ENCODE measurements at places on chromosomes 4 and X. TPM values are rescaled to one million over a fixed set of nuclear protein-coding genes. Genes with fewer than 3 reads are reported as not detected.

DNA sequence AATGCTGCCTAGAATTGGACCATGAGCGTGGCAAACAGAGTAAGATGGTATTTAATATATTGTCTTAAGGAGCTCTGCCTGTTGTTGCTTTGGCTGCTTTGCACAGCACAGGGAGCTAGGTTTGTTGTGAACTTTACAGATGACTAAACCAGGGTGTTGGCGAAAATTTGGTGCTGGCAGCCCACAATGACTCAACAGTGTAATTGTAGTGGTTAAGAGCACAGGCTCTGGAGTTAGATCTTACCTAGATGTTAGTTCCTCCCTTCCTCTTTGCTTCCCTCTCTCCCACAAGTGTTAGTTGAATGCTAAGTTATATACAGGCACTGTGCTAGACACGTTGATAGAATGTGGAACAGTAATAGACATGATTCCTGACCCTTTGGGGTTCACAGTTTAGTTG is 128.9 kb upstream of the TRPC5 start:
- no peak for DNase-seq

GRCh38 chrX:63506320-63506719 is 155.2 kb upstream of the SPIN4 start:
- peak; percentile 16 for DNase-seq

DNA sequence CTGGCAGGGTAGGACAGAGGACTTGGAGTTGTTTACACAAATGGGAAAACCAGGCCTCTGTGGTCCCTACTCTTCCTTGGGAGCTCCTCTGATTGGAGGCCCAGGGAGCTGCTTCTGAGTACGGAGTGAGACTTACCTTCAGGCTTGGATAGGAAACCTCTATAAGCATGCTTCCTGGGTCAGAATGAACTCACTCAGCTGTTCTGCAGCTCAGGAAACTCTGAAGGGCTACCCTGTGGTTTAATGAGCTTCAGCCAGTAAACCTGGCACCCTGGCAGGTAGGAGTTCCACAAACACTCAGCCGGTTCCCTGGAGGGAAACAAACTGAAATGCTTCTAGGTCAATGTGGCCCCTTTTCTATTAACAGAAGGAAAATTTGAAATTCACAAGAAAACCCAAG is 51.0 kb upstream of the TFDP3 start:
- DNase-seq, result no peak

GRCh38 chrX:131745942-131746489 is 202.1 kb downstream of the OR13H1 start:
- DNase-seq, result no peak

DNA sequence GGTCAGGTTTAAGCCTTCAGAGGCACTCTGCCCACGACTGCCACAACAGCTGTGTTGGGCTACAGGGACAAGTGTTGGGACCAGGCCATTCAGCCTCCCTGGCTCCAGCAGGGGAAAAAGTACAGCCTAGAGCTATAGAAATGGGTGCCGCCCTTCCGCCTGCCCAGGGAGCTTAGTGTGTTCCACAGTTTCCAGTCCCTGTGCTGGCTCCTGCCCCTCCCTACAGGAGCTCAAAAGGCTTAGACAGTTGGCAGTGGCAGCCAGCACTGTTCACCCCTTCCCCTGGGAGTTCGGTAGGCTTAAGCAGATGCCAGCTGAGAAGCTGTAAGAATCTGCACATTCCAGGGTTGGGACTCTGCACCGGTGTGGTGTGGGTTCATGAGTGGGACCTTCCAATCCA is 408.2 kb upstream of the INTU start:
- DNase-seq, result no peak

DNA sequence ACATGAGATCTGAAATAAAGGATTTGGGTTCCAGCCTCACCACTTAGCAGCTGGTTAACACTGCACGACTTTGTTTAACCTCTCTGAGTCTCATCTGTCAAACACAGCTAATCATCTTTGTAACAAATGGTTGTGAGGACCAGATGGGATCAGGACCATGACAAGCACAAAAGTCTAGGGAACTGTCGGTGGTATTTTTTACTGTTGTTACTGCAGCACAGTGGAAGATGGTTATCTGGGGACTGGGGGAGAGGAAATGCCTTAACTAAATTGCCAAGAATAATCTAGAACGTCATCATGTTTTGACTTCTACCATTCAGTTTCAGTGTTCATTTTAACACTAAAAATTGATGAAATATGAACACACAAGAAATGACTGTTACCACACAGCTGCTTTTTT is 99.5 kb downstream of the ADGRA3 start:
- no peak for DNase-seq

DNA sequence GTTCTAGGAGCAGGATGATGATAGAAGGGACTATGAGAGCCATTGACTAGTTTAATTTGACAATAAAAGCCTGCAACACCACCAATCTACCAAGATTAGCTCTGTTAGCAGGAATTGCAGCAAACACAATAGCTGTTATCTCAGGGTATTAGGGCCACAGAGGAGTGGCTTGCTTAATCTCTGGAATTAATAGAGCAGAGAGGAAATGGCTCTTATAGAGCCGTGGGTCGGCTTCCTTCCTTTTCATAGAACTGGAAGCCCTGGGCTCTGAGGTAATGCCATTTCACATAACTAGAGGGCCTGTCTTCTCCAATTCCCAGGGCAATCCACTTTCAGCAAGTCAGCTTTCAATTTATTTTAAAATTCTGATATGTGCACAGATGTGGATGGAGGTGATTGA is 83.0 kb downstream of the MAMLD1 start:
- no peak for DNase-seq

DNA sequence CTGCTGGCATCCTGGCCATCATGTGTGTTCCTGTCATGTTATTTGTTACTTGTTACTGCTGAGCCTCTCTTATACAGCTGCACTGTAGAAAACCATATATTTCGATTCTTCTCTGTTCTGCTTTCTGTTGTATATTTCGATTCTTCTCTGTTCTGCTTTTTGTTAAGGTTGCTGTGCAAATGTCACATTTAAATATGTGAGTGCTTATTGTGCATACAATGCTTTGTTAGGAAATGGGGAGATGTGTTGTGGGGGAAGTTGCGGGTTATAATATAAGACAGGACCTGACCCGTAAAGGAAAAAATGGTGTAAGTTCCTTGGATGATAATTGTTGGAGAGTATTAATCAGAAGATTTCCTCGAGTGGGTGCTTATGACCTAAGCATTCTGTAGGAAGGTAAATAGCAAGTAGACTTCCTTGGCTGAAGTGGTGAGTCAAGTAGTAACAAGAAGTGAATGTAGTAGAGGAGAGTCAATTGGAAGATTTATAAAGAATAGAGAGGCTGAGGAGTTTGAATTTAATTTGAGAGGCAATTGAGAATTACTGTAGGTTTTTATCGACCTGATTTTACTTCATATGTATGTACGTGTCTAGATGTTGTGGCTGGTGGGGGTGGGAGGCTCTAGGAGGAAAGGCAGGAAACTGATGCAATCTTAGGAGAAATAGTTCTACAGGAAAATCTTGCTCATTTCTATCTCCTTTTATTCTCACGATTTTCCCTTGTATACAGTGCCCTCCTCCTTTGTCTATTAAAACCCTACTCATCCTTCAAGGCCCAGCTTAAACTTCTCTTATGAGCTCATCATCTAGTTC is 8.5 kb downstream of the OGT start:
- no peak for DNase-seq

GRCh38 chr4:95984081-95984480 is 144.2 kb downstream of the PDHA2 start:
- DNase-seq, result no peak

The STPG2 gene
- total RNA-seq, result not detected

GRCh38 chr4:109276482-109277095 is 25.9 kb downstream of the COL25A1 start:
- DNase-seq, result no peak

The KCNIP4 gene
- not detected for total RNA-seq

The IL13RA2 gene
- total RNA-seq, result not detected

The GLRB gene
- total RNA-seq, result not detected

The NOP14 gene
- 21.7 TPM for total RNA-seq

DNA sequence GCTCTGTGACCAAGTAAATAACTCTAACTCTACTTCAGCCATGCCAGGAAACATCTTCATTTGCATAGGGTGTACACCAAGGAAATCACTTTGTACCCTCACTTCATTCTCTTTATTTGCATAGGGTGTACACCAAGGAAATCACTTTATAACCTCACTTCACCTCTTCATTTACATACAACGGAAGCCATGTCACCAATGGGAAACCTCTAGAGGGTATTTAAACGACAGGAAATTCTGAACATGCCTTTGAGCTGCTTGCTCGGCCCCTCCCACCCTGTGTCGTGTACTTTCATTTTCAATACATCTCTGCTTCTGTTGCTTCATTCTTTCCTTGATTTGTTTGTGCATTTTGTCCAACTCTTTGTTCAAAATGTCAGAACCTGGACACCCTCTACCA is 848.1 kb upstream of the FRG1 start:
- no peak for DNase-seq

DNA sequence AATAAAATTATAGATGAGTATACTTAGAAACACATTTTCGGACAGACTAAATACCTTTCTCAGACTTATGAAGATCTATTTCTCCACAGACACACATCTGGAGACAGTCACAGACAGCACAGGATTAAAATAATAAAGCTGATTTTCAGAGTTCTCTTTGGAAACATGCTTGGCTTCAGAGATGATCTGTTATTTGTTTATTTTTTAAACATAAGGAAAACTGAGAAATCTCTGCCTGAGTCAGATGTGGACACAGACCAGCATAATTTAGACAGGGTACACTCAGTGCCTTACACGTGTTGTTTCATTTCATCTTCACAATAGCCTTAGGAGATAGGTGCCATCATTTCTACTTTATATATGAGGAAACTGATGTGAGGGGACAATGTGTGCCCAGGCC is 92.1 kb downstream of the SLC9A7 start:
- no peak for DNase-seq

The RPA4 gene
- total RNA-seq, result not detected

DNA sequence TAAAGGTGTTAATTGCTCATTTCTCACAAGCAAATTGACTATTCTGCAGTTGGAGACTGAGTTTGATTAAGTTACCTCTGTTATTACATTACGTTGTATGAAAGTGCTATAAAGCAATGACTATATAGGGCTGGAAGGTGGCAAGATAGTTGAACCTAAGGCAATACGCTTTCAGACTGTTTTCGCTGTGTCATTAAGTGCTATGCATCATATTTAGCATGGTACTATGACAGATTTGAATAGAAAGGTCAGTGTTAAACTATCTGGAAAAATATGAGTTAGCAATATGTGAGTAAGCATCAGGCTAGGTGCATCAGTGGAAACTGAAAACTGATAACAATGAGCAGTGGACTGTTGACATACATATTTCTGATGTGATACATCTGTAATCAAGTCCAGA is 206.0 kb upstream of the ARHGAP24 start:
- DNase-seq, result no peak

- DNase-seq, result no peak
Measured at GRCh38 chr4:58188316-58188715, 1078.1 kb upstream of the IGFBP7 start.

DNA sequence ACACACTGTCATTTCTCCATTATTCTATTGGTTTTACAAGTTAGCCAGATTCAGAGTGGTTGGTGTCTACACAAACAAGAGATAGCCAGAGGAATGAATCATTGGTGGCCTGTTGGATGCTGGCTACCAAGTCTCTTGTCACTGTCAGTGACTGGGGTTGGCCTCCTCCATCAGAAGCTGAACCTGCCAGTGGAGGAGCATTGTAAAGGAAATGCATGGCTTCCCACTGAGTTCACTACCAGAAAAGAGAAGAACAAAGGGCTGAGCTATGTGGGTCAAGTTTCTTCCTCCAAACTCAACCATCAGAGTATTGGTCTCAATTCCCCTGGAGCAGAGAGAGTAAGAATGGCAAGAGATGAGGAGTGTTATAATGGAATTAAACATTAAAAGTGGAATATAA is 26.5 kb upstream of the ANKRD50 start:
- DNase-seq, result no peak

The CFAP47 gene
- 3.4 TPM for total RNA-seq

DNA sequence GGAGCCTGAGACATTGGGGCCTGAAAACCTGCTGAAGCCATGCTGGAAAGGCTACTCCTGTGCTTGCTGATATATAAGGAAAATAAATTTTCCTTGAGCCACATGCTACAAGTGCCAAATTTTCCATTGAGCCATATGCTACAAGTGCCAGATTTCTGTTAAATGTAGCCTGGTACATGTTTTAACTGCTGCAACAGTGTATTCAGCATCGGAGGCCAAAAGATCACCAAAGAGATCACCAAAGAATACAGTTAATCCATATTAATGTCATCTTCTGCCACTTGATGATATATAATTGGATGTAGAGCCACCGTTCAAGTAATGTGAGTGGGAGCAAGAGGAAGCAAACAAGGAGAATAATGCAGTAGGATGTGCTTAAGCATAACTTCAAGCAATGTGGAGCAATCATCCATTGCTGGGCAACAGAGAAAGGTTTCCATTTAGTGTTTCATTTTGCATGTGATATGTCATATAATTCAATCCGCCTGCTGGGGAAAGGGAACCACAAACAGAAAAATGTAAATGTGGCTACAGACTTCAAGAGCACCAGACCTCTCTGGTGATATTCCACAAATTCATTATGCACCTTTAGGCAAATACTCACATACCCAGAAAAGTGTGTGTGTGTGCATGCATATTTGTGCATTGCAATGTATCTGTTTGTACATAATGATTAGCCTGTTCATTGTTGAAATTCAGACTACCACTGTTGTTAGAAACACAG is 295.9 kb downstream of the KCNIP4 start:
- DNase-seq, result no peak

The GUCY1B1 gene
- total RNA-seq, result 35.6 TPM

DNA sequence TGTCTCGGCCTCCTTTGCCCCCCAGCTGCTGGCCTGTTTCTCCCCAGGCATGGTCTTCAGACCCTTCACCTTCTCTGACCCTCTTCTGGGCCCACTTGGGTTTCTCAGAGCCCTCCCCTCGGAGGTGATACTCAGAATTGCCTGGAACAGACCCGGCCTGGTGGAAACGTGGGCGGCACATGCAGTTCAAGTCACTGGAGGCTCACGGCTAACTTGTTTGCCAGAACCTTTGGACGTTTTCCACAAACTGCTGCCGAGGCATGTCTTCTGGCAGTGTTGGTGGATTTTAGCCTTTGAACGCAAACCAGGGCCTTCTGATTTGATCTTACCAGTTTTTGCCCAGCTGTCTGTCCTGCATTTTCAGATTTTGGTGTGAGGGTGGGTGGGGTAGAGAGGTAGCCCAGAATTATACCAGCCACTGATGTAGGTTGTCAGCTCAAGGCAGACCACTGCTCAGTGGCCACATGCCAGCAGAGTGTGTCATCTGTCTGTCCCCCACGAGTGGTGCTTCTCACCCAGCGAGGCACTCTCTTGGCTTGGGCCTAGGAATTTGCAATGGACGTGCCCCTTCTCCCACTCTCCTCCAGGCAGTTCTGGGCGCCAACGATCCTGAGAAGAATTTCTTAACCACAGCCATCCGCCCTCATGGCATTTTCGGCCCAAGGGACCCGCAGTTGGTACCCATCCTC is 32.5 kb upstream of the ZNF185 start:
- DNase-seq, result no peak

Measured in Caki2 (cell line).